ENCODE measurements at places on chromosomes 2 and 18.

GRCh38 chr2:112033600-112033999 is 21.5 kb upstream of the TMEM87B start:
- no peak for DNase-seq

GRCh38 chr2:241933179-241933911 is 63.8 kb downstream of the RTP5 start:
- DNase-seq = no peak

- DNase-seq = no peak
Measured at GRCh38 chr2:188766471-188766856, 207.7 kb upstream of the COL3A1 start.

DNA sequence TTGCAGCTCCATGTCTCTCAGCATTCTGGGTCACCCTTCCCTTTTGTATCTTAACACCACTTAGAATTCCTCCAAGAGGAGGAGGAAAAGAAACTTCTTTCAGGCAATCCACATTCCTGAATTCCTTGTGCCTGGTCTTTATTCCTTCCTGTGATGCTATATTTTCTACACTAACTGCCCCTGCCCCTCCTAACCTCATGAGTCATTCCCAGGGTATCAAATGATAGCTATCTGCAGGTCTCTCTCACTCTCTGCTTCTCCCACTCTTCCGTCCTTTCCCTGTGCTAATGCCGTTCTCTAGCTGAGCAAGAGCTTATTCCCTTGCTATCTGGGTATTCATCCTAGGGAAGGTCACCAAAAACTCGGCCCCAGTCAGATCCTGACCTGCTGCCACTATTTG is 395.0 kb upstream of the TCF4 start:
- no peak for DNase-seq

- DNase-seq = no peak
Measured at GRCh38 chr2:71988170-71988569, 159.5 kb downstream of the CYP26B1 start.

GRCh38 chr18:23563377-23564043 is 22.8 kb downstream of the NPC1 start:
- DNase-seq = no peak

DNA sequence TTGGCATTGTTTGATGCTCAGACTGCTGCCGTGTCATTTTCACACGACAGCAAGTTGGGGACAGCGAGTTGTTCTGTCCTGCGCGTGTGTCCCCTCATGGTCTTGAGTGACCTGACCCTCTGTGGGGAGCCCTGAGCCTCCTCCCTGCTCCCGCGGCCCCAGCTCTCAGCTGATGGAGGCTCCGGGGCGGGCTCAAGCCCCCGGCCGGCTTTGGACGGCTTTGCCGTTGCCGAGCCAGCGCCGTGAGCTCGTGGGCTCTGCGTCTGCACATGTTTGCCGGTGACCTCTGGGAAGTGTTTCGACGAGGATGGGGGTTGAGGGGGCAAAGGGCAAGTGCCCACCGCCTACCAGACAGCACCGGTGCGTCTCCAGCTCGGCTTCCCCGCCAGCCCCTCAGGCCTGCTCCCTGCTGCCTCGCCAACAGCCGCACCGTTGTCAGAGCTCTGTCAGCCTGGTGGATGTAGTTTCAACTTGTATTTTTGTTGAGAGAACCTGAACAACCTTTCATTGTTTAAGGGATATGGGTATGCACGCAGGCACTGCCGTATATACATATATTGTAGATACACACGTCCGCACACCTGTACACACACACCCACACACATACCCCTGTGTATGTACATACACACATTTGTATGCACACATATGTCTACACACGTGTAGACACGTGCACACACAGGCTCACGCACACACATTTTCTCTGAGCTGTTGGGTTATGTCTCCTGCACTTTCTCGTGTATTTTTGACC is 13.7 kb downstream of the PDCD1 start:
- no peak for DNase-seq

DNA sequence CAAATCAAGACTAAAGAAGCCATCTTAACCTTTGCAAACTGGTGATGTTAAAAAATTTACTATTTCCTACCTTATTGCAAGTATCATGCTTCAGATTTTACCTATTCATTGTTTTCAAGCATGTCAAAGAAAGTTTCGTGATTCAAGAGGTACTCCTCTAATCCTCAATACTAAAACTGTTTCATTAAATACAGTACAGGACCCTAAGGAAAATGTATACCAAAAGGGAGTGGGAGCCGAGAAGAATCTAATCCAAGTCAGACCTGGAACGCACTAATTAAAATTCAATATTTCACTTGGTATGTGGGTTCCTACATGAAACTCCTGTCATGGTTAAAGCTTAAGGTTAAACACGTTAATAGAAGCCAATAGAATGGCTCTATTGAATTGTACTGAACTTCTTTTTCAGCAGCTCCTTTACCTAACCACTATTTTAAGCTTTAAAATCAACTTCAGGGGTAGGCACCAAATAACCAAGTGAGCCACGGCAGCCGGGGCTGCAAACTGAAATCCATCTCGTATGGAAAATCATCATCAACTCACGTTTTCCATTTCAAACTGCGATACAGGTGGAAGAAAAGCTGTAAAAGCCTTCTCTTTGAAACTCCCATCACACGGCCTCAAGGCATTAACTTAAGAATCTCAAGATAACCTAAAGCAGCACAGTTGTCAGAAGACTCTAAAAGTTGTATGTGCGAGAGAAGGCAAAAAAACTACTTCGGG is 188.8 kb downstream of the ZEB2 start:
- no peak for DNase-seq

GRCh38 chr2:166167449-166167848 is 39.6 kb upstream of the SCN1A start:
- no peak for DNase-seq

DNA sequence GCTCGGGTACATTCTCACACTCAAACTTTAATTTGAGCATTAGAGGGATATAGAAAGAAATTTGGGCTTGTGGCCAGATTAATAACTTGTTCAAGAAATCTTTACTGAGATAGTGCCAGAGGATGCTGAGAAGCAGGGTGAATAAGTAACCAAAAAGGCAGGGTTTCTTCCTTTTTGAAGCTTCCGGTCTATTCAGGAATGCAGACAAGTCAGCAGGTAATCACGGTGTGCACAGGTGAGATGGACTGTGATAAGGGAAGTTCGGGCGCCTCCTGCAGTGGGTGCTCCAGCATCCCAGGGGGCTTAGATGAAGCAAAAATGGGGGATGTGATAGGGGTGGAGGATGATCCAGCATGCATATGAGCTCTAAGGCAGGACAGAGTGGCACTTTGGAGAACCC is 44.9 kb upstream of the CYP1B1 start:
- no peak for DNase-seq

DNA sequence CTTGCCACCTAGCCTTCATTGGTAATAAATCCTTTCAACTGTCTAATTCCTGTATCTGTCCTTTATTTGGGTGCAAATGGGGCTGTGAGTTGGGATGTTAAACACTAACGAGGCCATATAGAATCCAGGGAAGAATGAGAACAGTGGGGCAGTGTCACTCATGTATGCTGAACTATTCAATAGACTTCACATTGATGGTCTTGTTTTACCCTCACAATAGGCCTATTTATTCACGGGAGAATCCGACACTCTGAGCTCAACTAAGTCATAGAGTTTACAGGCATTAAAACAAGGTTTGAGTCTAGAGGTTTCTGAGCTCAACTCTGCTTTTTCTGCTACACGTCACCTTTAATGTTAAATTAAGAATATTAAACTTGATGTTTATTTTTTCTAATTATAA is 421.6 kb downstream of the SOX11 start:
- DNase-seq = no peak

GRCh38 chr18:51370996-51371395 is 173.5 kb upstream of the MEX3C start:
- DNase-seq = no peak

DNA sequence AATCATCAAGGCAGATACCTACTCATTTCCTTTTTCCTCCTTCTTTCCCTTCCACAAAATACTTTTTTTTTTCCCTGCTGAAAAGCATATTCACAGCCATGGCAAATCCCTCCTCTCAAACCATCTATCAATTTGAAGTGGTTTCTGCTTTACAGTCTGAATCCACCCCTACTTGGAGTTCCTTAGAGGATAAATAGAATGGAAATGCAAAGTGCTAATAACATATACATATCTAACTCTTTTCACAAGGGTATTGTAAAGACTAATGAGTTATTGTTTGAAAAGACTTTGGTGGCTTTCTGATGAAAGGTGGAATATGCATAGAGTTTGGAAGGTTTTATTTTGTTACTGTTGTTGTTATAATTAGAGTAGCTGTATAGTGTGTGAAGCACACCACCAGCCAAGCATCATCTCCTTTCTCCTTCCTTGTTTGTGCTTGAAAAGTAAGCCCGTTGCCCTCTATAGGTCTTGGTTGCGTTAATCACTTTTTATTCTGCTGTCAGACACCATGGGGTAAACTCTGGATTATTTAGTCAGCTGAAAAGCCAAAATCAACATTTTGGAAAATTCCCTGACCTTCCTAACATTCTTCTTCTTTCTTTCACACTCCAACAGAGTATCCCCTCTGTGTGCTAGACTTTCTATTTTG is 2126.9 kb upstream of the CELF4 start:
- no peak for DNase-seq

DNA sequence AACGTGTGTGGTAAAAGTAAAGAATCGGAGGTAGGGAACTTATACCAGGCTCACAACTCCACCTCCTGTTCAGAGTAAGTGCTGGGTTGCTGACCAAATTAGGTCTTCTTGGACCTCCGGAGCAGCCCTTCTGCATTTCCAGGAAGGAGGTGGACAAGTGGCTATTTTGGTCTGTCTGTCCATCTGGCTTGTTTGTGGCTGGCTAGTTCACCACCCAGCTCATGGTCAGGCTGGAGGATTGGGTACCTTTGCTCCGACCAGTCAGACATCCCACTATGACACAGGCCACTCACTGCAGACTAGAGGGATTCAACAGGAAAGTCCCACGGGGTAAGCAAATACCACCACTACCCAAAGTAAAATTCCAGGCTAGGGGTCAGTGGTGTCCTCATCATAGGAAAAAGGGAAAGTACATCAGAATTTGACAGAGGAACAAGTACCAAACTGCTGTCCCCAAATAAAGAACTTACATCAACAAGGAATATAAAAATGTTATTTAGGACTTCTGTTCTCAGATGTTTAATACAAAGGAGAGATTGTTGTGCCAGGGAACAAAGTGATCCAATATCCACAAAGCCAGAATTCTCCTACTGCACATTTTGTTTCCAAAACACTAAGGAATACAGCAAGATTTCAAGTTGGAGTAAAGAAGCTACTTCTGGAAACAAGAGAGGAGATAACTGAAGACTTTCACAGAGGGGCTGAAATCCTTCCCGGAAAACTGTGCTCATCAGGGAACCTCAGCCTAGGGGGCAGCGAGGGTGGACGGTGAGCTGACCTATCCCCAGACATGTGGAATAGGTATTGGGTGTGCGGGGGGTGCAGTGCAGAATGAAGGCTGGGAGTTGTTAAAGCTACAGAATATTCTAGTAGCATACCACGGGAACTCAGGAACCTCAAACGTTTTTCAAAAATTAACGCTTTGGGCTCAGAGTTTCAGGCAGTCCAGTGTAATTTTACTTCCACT is 56.9 kb downstream of the BCL2 start:
- DNase-seq = no peak

DNA sequence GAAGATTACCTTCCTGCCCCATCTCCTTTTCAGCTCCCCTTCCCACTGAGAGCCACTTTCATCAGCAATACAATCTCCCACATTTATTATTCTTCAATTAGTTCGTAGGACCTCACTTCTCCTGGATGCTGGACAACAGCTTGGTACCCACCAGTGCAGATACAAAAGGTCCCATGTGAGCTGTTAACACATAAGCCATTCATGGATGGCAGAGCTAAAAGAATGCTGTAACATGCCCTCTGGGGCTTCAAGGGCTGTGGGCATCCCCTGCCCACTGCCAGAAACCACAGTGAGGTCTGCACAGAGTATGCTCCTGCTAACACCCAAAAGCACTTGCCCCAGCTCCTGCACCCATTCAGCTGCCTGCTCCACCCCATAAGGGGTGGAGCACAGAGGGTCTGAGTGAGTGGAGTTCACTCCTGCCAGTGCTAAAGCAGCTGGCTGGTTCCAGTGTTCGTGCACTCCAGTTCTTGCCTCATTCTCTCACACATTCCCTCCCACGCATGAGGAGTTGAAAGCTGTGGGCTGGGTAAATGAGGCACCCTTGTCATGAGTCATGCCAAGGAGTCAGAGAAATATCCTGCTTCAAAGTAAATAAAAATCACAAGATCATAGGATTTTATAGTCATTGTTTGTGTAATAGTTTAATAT is 305.9 kb upstream of the TMEFF2 start:
- DNase-seq = peak; percentile 15

DNA sequence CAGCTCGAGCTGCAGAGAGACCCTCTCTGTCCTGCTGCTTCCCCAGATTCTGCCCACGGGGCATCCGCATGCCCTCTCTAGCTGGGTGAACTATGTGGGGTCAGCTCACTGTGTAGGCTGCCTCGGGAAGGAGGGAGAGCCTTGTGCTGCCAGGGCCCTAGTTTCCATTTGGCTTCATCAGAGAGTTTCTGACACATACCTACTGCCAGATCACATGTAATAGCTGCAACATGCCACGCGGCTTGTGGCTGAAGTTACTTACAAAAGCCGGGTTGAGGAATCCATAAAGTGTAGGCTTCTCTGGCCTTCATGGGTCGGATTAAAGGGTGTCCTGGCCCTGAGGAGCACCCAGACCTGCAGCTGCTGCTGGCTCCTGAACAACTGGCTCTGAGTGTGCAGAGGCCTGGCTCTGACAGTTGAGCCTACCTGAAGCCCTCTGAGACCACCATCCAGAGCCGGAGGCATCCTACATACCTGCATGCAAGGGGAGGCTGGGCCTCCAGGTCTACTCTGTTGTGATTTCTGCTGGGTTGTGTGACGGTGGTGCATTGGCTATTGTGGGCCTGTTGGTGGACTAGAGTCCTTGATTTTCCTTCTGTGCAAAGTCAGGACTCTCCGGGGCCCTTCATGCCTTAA is 130.0 kb downstream of the SH3RF3 start:
- no peak for DNase-seq
